ENCODE measurements at places on chromosomes 6 and 20. TPM values are rescaled to one million over a fixed set of nuclear protein-coding genes. Genes with fewer than 3 reads are reported as not detected.
A peak's percentile ranks its signal among the peaks of the same experiment; 100 is the strongest.

GHRH gene
- not detected for total RNA-seq

DNA sequence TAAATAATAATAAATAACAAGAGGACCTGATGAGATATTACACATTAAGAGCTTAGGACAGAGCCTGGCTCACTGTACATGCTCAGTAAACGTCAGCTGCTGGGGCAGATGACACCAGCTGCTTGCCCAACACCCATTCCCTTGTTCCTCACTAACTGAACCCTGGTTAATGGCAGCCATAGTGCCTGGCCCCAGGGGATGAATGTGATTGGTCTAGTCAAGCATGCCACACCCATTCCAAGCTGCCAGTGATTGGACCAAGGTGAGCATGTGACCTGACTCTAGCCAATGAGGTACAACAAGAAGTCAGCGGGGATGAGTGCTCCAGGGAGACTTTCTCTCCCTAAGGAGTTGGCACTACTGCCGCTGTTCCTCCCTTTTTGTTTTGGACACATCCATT is 85.1 kb upstream of the PTPN1 start:
- H3K27me3 ChIP-seq: no peaks in the 10 kb centered on the region
- no peaks in the 10 kb centered on the region for H3K4me1 ChIP-seq
- H3K27ac ChIP-seq: no peak overlapping the region

- no peak overlapping the region for H3K4me3 ChIP-seq
- no peak for DNase-seq
- no peaks in the 10 kb centered on the region for H3K27me3 ChIP-seq
- no peak overlapping the region for H3K27ac ChIP-seq
Observed at GRCh38 chr6:91099479-91099878, 512.6 kb upstream of the MAP3K7 start.

EBF4 gene
- 3.5 TPM for total RNA-seq

- peaks cover 14% of the 10 kb centered on the region for H3K36me3 ChIP-seq
- H3K4me3 ChIP-seq: no peak overlapping the region
- peak; percentile 44 for DNase-seq
- peaks cover 29% of the 10 kb centered on the region for H3K4me1 ChIP-seq
- H3K27me3 ChIP-seq: no peaks in the 10 kb centered on the region
Observed at GRCh38 chr6:42970871-42971612, 7.9 kb downstream of the PEX6 start.

DNA sequence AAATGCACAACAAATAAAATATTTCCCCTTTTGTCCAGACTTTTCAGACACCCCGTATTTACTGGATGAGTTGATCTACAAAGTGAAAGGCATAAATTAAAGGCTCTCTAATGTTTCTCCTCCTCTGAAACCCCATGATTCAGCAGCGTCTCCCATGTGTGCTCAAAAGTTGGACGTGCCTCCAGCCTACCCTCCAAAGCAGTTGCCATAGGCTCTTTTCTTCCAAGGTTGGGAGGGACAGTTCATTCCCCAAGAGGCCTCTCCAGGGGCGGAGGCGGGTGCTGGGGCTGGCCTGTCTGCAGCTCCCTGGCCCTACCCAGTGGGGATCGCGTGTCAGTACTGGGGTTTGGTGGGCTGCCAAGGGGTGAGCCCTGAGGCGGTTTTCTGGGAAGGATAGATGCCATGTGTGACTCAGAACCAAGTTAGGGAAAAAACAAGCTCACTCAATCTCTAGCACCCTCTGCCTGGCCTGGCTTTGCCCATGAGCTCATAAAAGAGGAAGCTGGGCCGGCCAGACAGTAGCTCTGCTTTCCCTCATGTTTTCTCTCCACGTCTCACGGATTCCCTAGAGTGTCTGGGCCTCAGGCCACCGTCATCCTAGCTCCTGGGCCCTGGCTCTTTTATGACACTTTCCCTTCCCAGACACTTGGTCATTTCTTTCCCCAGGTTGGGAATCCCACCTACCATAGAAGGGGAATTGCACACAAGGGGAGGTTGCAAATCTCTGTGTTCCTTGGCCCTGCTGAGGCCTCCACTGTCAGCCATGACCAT is 8.0 kb upstream of the IER3 start:
- H3K36me3 ChIP-seq: no peaks in the 10 kb centered on the region
- DNase-seq: no peak
- peaks cover 17% of the 10 kb centered on the region for H3K4me1 ChIP-seq

GRCh38 chr6:106749609-106750008 is 120.2 kb downstream of the QRSL1 start:
- peaks cover 6% of the 10 kb centered on the region for H3K27me3 ChIP-seq
- H3K4me3 ChIP-seq: no peak overlapping the region
- DNase-seq: no peak
- H3K4me1 ChIP-seq: no peaks in the 10 kb centered on the region

DNA sequence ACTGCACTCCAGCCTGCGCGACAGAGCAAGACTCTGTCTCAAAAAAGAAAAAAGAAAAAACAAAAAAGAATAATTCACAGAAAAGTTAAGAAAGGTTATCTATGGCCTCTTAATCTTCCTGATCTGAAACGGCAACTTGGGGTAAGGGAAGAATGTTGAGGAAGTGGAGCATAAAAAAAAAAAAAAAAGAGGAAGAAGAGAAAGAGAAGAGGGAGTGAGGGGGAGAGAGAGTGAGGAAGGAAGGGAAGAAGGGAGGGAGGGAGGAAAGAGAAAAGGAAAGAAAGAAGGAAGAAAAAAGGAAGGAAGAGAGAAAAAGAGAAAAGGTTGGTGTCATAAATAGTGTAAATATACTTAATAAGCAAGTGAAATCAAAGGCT is 68.9 kb upstream of the NCOA3 start:
- no peak for DNase-seq
- no peak overlapping the region for H3K4me3 ChIP-seq
- no peaks in the 10 kb centered on the region for H3K4me1 ChIP-seq
- H3K27ac ChIP-seq: no peak overlapping the region
- peaks cover 2% of the 10 kb centered on the region for H3K36me3 ChIP-seq
- no peaks in the 10 kb centered on the region for H3K27me3 ChIP-seq

DNA sequence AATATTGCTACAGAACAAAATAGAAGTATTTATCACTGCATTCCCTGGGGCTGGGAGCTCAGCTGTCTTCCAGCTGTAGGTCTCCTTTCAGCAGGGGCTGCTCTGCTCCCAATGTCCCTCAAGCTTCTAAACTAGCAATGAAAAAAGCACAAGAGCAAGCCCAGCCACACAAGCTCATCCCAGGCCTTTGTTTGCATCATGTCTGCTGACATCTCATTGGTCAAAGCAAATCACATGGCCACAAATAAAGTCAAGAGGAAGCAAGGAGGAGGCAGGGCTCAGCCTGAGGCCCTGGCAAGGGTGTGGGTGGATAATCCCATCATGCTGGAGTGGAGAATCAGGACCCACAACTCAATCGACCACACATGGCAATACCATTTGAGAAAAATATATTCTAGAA is 2.2 kb upstream of the BFSP1 start:
- H3K4me3 ChIP-seq: no peak overlapping the region
- H3K36me3 ChIP-seq: no peaks in the 10 kb centered on the region
- peaks cover 17% of the 10 kb centered on the region for H3K27me3 ChIP-seq
- no peak overlapping the region for H3K27ac ChIP-seq
- DNase-seq: peak; percentile 22
- peaks cover 9% of the 10 kb centered on the region for H3K4me1 ChIP-seq

VSTM2L gene
- total RNA-seq: not detected

- no peak overlapping the region for H3K4me3 ChIP-seq
- peaks cover 11% of the 10 kb centered on the region for H3K4me1 ChIP-seq
Observed at GRCh38 chr6:96929741-96930140, 5.2 kb downstream of the KLHL32 start.

GRCh38 chr20:44758247-44759101 is 12.8 kb downstream of the KCNK15 start:
- H3K4me1 ChIP-seq: no peaks in the 10 kb centered on the region
- no peak overlapping the region for H3K4me3 ChIP-seq
- no peak overlapping the region for H3K27ac ChIP-seq
- DNase-seq: no peak
- H3K36me3 ChIP-seq: no peaks in the 10 kb centered on the region
- H3K27me3 ChIP-seq: no peaks in the 10 kb centered on the region

DNA sequence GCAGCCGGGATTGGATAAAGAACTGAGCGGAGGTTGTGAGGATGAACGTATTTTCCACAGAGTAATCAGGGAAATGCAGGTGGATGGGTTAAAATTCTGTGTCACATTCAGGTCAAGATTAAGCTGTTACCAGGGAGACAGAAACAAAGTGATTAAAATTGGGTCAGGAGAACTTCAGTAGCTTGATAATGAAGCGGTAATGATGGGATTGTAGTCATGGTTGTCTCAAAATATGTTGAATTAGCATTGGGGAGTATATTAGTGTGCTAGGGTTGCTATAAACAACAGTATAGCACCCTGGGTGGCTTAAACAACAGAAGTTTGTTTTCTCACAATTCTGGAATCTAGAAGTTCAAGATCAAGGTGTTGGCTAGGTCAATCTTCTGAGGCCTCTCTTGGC is 155.5 kb downstream of the GJA1 start:
- no peaks in the 10 kb centered on the region for H3K27me3 ChIP-seq
- H3K36me3 ChIP-seq: no peaks in the 10 kb centered on the region
- no peak for DNase-seq
- no peaks in the 10 kb centered on the region for H3K4me1 ChIP-seq
- no peak overlapping the region for H3K4me3 ChIP-seq

DNA sequence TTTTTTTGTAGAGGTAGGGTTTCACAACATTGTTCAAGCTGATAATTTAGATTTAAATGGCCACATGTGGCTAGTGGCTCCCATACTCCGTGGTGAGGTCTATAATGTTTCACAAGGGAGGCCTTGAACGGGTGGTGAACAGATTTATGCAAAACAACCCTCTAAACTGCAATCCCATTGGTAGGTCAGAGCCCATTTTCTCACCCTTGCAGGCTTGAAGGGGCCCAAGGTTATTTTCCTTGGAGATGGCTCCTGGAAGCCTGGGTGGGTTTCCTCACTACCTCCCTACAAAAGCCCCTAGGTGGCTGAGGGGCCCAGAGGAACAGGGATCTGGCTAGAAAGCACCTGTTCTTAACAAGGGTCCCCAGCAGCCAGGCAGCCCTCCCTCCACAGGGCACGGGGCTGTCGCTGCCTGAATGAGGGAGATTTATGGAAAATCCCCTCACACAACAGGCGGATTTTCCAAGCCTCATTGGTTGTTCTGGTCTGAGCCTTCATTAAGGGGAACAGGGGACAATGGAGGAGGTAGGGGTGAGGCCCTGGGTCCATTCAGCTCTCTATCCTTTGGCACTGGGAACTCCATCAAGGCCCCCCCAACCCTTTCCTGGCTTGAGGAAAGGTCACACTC is 64.6 kb downstream of the VEGFA start:
- no peaks in the 10 kb centered on the region for H3K4me1 ChIP-seq
- DNase-seq: no peak
- no peaks in the 10 kb centered on the region for H3K36me3 ChIP-seq
- no peak overlapping the region for H3K27ac ChIP-seq
- no peaks in the 10 kb centered on the region for H3K27me3 ChIP-seq
- H3K4me3 ChIP-seq: no peak overlapping the region

- no peak overlapping the region for H3K27ac ChIP-seq
- no peak overlapping the region for H3K4me3 ChIP-seq
- H3K27me3 ChIP-seq: peaks cover 2% of the 10 kb centered on the region
- no peaks in the 10 kb centered on the region for H3K36me3 ChIP-seq
- no peaks in the 10 kb centered on the region for H3K4me1 ChIP-seq
- peak; percentile 18 for DNase-seq
Observed at GRCh38 chr20:47854687-47855212, 69.5 kb upstream of the SULF2 start.

LRP11 gene
- 4.6 TPM for total RNA-seq

Measured in activated naive CD4-positive, alpha-beta T cell treated with anti-CD3 and anti-CD28 coated beads for 36 hours (primary cell).